Osteoblast (primary cell): ENCODE measurements at places on chromosomes 4 and X. TPM values are rescaled to one million over a fixed set of nuclear protein-coding genes. Genes with fewer than 3 reads are reported as not detected.

Gene C4orf54
- total RNA-seq = under 0.01 TPM in 1 of 2 replicates, not detected in the other

Gene SYN1
- under 0.01 TPM in 2 replicates for total RNA-seq

Gene UGT2B10
- not detected in 2 replicates for total RNA-seq

Gene GPC3
- total RNA-seq = not detected in 2 replicates

Gene ATOH1
- not detected in 2 replicates for total RNA-seq

Gene NDNF
- 9.8 and 11.5 TPM in 2 replicates for total RNA-seq

Gene CDX4
- total RNA-seq = not detected in 2 replicates

Gene AFF2
- total RNA-seq = 10.0 and 10.9 TPM in 2 replicates

Gene SH2D1A
- total RNA-seq = not detected in 2 replicates

Gene TMEM150C
- total RNA-seq = 3.3 and 7.1 TPM in 2 replicates

Gene MEPE
- total RNA-seq = not detected in 2 replicates

Gene CT45A2
- not detected in 2 replicates for total RNA-seq

Gene STOX2
- total RNA-seq = 0.36 and 0.59 TPM in 2 replicates

Gene CLOCK
- 34.4 and 44.8 TPM in 2 replicates for total RNA-seq

Gene ATP2B3
- under 0.01 TPM in 1 of 2 replicates, not detected in the other for total RNA-seq

Gene TMEM156
- under 0.01 TPM in 1 of 2 replicates, not detected in the other for total RNA-seq

Gene TIGD2
- 18.1 and 18.6 TPM in 2 replicates for total RNA-seq

Gene ADH1A
- total RNA-seq = not detected in 2 replicates

Gene PAGE4
- not detected in 2 replicates for total RNA-seq

Gene MAP3K15
- under 0.01 TPM in 2 replicates for total RNA-seq

Gene PIN4
- total RNA-seq = 10.6 and 13.8 TPM in 2 replicates

Gene CHIC1
- 12.3 and 13.3 TPM in 2 replicates for total RNA-seq

Gene HELT
- not detected in 2 replicates for total RNA-seq

Gene PWWP3B
- total RNA-seq = not detected in 2 replicates

Gene S100P
- 0.29 and 0.36 TPM in 2 replicates for total RNA-seq

Gene XPNPEP2
- not detected in 2 replicates for total RNA-seq

Gene MAPK10
- 12.1 and 13.0 TPM in 2 replicates for total RNA-seq

Gene F8A1
- 3.8 and 6.5 TPM in 2 replicates for total RNA-seq

Gene SLC34A2
- total RNA-seq = not detected in 2 replicates

Gene HSFX4
- not detected in 2 replicates for total RNA-seq

Gene REPS2
- 0.59 and 0.72 TPM in 2 replicates for total RNA-seq

Gene TCEAL2
- total RNA-seq = not detected in 2 replicates

Gene BBS7
- 18.0 and 20.6 TPM in 2 replicates for total RNA-seq

Gene CCNB3
- total RNA-seq = 0.29 and 0.36 TPM in 2 replicates

Gene GPR50
- not detected in 2 replicates for total RNA-seq
